ENCODE measurements at places on chromosomes 5 and 9. TPM values are rescaled to one million over a fixed set of nuclear protein-coding genes. Genes with fewer than 3 reads are reported as not detected.

GRCh38 chr5:80109646-80110478, 74.7 kb downstream of the THBS4 start:
- DNase-seq = no peak

- peak; percentile 71 for DNase-seq
Measured at GRCh38 chr5:172724242-172725183, 46.5 kb downstream of the DUSP1 start.

GRCh38 chr9:133713960-133714495, 24.1 kb downstream of the SARDH start:
- no peak for DNase-seq

RUFY1 gene
- total RNA-seq = 47.9 TPM

DNA sequence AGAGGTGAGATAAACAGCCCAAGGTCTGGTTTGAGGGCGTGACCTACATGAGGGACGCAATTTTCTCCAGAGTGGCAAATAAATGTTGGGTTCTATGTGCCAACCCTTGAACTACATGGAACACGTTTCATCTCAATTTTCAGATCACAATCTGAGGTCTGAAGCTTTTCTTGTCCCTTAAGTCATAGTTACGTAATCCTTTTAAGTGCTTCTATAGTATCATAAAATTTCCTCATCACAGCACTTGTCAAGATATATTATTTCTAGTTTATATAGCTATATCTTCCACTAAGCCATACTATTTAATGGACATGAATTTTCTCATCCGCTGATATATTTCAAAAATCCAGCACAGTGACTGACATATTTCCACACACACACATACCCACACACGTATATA, 53.1 kb upstream of the GRIN3A start:
- no peak for DNase-seq

NRG2 gene
- 0.99 TPM for total RNA-seq

SLC6A18 gene
- not detected for total RNA-seq

DNA sequence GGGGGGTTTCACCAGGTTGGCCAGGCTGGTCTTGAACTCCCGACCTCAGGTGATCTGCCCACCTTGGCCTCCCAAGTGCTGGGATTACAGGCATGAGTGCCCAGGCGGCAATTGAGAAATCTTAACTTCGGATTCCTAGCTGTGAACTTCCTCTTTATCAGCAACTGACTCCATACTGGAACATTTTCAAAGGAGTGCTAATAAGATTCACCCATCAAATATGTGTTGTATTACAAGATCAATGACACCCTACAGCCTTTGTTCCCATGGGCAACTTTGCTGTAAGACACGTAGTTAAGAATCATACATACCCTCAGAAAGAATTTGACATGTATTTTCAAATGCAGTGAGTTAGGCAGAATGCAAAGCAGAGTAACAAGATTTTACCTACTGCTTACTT, 23.1 kb upstream of the ACOT12 start:
- no peak for DNase-seq

GRCh38 chr5:158898185-158899177, 201.2 kb downstream of the EBF1 start:
- no peak for DNase-seq

GRCh38 chr5:15117688-15118087, 246.1 kb upstream of the ANKH start:
- peak; percentile 54 for DNase-seq

DNA sequence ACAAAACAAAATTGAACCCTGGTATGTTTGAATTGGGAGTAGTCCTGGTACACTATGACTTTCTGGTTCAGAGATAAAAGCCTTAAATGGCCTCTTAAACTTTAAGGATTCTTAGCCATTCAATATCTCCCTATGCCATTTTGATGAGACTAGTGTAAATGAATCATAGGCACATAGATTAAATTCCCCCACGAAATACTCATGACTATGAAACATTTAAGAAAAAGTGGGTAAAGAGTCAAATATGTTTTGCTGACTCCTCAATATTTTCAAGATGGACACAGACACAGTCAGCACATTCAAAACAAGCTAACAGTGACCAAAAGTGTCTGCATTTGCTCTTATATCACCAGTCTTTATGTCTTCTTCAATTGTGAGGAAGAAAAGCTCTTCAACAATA, 278.3 kb downstream of the PDE4D start:
- no peak for DNase-seq

DNA sequence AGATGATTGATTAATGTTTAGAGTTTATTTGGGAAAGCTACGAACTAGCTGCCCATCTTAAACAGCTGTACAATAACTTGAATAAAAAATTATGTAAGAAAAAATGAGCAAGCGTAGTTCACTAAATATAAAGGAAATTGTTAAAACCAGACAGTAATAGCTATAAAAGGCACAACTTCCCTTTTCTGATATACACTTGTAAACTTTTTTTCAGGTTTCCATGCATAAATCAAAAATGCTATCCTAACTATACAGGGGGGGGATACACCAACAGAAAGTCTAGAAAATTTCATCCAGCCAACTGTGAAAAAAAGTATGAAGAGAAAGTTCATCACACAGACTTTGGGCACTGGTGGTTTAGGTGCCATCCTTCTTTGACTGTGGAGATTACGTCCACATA, 122.3 kb downstream of the NR3C1 start:
- no peak for DNase-seq

GRCh38 chr9:99513441-99514112, 291.5 kb downstream of the SEC61B start:
- DNase-seq = no peak

GRCh38 chr5:56565644-56566043, 249.7 kb upstream of the MAP3K1 start:
- no peak for DNase-seq

- DNase-seq = no peak
Measured at GRCh38 chr5:34447424-34447823, 208.7 kb upstream of the RAI14 start.

GRCh38 chr9:127949827-127950512, 12.3 kb upstream of the DPM2 start:
- no peak for DNase-seq

GRCh38 chr5:40429258-40430100, 250.2 kb upstream of the PTGER4 start:
- DNase-seq = peak; percentile 10

DNA sequence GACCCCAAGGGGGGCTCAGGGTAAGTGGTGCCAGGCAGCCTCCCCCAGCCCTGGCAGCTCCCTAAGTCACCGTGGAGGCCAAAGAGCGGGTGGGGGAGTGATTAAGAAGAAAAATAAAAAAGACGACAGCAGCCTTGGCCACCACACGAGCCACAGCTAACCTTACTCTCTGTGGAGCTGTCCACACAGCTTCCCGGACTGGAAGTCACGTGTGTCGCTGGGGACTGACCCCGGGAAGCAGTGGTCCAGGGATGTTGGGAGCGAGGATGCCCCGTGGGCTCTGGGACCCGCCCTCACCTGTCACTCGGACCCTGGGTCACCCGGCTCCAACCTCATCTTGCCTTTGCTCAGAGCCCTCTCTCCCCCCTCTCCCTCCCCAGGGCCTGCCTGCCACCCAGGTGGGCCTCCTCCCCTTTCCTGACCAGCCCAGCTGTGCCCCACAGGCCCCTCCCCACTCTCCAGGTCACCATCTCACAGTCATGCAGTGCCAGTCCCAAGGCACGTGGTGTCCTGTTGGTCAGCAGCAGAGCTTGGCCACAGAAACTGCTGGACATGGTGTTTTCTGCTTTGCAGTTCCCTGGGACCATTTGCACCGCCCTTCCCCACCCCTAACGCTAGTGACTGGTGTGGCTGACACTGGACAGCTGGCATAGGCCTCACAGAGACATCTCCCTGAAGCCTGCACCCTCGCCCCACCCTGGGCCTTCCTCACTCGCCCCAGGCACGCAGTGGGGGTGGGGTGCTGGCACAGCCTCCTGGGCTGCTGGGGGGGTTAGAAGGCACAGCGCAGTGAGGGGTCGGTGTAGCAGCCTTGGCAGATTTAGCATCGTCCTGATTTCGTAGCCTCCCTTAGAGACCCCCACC, 9.8 kb upstream of the EXOC3 start:
- no peak for DNase-seq

DNA sequence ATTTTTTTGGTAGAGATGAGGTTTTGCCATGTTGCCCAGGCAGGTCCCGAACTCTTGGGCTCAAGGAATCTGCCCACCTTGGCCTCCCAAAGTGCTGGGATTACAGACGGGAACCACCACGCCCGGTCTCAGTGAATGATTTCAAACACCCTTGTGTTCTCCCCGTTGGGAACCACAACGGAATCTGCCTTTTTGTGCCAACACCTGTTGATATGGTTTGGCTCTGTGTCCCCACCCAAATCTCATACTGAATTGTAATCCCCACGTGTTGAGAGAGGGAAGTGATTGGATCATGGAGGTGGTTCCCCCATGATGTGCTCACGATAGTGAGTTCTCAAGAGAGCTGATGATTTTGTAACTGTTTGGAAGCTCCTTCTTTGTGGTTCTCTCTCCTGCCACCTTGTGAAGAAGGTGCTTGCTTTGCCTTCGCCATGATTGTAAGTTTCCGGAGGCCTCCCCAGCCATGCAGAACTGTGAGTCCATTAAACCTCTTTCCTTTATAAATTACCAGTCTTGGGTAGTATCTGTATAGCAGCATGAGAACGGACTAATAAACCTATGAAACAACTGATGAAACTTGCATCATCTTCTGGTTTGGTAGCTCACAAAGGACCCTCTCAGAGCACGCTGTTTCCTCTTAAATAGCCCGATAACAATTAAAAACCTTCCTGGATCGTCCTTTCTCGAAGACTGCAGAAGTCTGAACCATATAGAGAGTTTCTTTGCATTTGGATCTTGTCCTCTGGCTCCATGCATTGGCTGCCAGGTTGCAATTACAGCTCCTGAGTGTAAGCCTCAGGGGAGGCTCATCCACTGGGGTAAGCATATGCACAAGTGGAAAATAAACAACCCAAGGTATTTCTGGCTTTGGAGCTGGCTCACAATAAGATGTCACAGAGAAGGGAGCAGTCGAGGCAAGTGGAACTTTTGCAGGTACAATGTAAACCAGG, 91.5 kb downstream of the SPRY4 start:
- DNase-seq = no peak

DNA sequence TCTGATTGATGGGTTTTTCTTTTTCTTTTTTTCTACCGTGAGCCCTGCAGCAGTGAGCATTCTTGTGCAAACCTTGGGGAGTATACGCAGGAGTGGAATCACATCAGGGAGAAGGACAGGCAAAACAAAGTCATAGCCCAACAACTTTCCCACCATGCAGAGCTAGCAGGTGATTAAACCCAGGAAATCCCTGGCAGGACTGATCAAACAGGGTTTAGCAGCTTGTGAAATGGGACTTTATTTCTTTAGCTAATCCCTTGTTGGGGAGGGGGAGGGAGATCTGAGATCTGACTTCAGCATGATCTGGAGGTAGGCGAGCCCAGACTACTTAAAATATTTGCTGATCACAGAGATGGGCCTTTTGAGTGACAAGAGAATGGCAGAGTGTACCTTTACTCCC, 162.0 kb upstream of the GLRA1 start:
- DNase-seq = no peak

DNA sequence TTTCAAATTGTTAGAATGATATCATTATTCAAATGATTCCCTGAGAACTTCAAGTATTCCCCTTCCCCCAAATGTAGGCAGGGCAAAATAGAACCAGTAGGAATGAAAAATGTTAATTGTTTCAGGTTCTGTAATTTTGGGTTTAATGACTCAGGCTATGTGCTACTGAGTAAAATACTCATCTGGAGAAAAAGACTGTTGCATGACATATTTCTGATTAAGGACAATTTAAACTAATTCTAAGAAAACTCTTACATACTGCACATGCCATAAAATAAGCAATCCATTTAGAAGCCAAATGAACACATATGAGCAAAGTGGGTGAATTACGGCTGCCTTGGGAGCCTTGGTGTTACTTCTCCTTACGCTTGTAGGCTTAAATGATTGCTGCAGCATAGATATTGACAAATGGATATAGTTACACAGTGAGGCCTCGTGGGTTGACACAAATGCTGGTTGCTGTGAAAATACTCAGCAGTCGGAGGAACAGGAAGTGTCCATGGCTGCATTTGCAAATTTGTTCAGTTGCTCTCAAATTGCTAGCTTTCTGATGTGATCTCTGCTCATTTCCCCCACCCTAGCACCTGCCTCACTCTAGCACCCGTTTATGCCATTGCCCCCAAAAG, 174.9 kb upstream of the DMAC1 start:
- DNase-seq = peak; percentile 31

- no peak for DNase-seq
Measured at GRCh38 chr5:151600069-151600665, 9.0 kb upstream of the FAT2 start.

DNA sequence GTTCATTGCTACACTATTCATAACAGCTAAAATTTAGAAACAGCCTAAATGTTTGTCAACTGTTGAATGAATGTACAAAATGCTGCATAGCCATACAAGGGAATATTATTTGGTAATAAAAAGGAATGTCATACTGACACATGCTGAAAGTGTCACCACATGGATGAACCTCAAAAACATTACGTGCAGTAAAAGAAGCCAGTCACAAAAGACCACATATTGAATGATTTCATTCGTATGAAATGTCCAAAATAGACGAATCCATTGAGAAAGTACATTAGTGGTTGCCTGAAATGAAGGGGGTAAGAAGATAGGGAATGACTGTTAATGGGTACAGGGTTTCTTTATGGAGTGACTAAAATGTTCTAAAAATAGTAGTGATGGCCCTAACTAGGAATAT, 11.6 kb upstream of the ECM2 start:
- DNase-seq = no peak

- DNase-seq = no peak
Measured at GRCh38 chr5:55052383-55052931, 28.4 kb downstream of the GZMK start.

- DNase-seq = peak; percentile 89
Measured at GRCh38 chr5:172659909-172660628, 19.0 kb downstream of the NEURL1B start.

TMEM252 gene
- not detected for total RNA-seq

KDM4C gene
- total RNA-seq = 45.8 TPM

LCN1 gene
- not detected for total RNA-seq

DNA sequence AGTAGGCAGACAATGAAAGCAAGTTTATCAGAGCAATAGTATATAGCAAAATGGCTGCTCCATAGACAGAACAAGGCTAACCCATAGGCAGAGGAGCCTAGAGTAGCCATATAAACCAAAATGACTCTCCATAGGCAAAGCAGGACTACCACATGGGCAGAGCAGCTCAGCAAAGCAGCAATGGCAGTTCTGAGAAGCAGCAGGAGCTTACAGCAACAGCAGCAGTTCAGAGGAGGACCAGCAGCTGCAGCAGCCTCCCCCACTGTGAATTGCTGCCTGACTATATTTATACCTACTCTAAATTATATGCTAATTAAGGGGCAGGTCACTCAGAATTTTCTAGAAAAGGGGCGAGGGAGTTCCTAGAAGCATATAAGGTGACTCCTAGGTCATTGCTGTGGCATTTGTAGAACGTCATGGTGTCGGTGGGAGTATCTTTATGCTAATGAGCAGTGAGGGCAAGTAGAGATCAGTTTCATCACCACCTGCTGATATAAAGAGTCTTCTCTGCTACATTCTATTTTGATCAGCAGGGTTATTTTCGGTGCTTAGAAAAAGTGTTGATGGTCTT, 1115.5 kb downstream of the DTWD2 start:
- no peak for DNase-seq

GRCh38 chr9:110876929-110877328, 161.3 kb downstream of the LPAR1 start:
- no peak for DNase-seq

GLRA1 gene
- total RNA-seq = not detected

HNRNPK gene
- 535 TPM for total RNA-seq

- no peak for DNase-seq
Measured at GRCh38 chr5:73781107-73781768, 155.2 kb downstream of the ARHGEF28 start.
